ENCODE measurements at places on chromosomes 6 and 20.

DNA sequence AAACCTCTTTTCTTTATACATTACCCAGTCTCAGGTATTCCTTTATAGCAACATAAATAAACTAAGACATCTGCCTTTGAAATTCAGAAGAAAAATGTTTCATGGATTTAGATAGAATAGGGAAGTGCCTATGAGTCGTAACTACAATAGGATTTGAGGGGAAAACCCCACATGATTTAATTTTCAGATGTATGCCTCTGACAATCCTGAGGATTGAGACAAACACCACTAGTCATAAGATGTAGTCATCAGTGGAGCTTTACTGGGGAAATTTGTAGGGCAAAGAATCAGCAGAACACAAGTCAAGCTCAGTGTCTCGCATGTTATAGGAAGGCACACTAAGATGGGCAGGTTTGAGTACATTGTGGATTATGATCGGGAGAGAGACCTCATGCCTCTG, 566.4 kb downstream of the BMP2 start:
- DNase-seq: no peak

DNA sequence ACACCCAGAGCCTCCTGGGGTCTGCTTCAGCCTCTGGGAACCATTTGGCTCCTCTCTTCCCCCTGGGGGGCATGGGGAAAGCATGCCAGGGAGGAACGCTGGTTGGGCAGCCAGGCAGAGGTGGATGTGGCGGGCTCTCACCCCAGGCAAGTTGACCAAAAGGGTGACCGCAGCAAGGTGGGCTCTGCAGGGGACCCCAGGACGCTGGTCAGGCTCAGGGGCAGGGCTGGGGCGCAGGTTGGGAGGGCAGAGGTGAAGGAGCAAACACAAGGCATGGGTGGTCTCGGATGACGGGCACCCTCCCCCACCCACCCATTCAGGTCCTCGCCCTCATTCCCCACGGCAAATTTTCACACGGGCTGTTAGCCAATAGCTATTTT, 30.2 kb upstream of the MRGBP start:
- no peak for DNase-seq

GRCh38 chr6:147627411-147627810, 118.9 kb downstream of the SAMD5 start:
- DNase-seq: no peak

- DNase-seq: no peak
Observed at GRCh38 chr20:15900443-15900842, 672.8 kb downstream of the KIF16B start.

GRCh38 chr6:167851370-167851952, 24.8 kb downstream of the AFDN start:
- DNase-seq: no peak

DNA sequence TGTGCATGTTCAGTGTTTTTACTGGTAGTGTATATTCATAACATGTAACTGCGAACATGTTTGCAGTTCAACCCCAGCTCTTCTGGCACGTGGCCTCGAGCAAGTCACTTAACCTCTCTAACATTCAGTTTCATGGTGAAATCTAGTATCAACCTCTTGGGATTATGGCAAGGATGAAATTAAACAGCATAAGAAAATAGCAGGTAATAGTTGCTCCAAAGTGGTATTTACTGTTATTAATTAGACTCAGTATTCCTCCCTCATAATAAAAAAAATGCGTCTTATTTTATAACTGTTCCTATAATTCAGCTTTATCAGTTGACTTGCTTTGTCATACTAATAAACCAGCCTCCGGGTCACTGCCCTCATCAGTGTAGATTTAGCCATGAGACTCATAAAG, 15.0 kb downstream of the FAM184A start:
- no peak for DNase-seq

- DNase-seq: no peak
Observed at GRCh38 chr6:81767163-81767891, 14.8 kb upstream of the TENT5A start.

DNA sequence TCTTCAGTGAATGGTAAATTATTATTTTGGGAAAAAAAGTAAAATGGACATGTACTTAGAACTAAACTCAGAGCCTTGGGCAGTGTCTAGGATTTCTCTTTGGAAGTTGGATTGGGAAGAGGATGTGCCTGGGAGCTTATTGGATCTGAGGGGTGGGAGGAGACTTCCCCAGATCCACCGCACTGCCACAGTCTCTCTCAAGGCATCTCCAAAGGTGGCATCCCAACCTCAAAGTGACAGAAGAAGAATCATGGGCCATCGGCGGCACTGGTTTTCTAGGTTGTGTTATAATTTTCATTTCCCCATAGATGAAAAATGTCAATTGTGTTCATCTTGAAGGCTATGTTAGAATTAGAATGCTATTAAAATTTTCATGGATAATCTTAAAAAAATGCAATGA, 66.8 kb upstream of the CD93 start:
- no peak for DNase-seq

DNA sequence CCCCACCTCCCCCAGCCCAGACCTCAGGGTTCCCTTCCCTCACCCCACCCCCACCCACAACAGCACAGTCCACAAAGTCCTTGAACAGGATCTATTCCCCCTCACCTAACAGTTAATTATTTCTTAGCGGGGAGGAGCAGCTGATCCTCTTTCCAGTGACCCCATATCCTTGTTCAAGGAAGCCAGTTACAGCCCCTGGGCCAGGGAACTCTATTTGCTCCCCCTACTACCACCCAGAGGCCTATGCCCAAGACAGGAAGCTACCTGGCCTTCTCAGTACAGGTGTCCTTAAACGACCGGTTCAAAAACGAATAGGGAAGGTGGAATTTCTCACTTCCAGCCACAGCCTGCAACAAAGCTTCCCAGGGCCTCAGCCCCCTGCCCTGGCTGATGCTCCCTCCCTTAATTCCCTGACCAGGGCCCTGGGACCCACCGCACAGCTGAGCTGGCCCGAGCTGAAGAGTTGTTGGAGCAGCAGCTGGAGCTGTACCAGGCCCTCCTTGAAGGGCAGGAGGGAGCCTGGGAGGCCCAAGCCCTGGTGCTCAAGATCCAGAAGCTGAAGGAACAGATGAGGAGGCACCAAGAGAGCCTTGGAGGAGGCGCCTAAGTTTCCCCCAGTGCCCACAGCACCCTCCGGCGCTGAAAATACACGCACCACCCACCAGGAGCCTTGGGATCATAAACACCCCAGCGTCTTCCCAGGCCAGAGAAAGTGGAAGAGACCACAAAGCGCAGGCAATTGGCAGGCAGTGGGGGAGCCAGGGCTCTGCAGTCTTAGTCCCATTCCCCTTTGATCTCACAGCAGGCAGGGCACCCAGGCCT, 778 bp downstream of the MCCD1 start:
- no peak for DNase-seq

- DNase-seq: no peak
Observed at GRCh38 chr6:31180500-31180899, 10.0 kb upstream of the POU5F1 start.

DNA sequence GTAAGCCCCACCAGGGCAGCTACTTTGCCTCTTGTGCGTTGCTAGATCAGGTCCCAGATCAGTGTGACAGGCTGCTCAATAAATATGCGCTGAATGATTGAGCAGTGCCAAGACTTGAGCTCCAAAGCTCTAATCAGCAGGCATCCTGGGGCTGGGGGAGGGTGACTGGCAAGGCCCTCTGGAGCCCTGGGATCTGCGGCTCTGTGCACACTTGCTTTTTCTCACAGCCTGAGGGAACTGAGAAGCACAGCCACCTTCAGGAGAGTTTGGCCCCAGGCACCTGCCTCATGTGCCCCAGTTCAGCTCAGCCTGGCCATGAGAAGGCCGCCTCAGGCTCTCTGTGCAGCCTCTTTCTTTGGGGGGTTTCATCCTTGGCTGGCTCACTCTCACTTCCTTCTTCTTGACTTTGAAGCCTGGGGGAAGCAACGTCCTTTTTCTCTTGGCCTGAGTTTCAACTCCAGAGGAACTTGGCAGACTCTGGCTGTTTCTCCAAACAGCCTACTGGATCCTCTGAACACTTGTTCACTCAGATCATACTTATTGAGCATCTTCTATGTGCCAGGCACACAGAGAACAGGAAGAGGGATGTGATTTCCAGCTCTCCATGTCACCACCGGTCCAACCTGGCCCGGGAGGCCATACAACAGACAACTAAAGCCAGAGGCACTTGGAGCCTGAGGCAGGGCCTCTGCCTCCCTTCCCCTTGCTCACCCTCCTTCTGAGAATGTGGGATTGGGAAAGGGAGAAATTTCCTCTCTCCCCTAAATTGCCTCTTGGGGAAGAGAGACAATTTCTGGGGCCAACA, 114.0 kb downstream of the VEGFA start:
- no peak for DNase-seq

Data from smooth muscle cell of the brain vasculature (primary cell).